Stimulated activated CD8-positive, alpha-beta memory T cell treated with anti-CD3 and anti-CD28 coated beads, Interleukin-2, amount 100 ng/mL, for 1 hour (primary cell): ENCODE measurements at places on chromosomes 4 and X.

- no peak for DNase-seq
These were observed 145.7 kb downstream of the AMMECR1 start for GRCh38 chrX:110172215-110172614.

DNA sequence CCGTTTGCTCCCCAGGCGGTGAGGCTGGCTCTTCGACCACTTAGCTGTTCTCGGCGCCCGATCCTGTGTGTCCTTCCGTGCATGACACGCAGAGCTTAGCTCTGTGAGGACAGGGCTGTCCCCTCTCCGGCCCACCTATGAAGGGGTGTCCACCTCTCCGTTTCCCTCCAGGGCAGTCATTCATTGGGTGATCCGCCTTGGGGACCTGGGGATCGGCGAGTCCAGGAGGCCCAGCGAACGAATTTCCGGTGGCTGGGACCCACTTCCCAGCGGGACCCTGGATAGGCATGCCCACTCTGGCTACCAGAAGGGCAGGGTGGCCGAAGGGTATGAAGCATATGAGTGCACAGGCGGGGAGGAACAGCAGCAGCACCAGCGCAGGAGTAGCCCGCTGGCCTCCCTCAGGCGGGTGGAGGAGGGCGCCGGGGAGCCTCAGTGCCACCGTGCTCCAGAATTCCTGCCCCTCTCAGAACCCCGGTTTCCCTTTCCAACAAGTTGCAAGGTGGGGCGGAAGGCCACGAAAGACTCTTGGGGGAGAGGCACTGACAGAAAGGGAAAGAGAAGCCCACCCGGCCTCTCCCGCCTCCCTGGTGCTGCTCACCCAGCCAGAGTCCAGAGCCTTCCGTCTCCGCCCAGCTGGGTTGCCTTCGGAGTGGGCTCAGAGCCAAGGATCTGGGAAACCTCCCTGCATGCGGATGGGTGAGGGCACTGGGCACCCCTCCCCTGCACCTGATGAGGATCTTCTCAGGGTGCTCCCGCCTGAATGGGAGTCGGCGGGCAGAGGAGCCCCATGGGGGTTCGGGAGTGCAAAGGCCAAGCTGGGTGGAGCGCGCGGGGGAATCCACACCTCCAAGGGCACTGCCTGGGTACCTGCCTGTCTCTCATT, 8.6 kb downstream of the HMX1 start:
- no peak for DNase-seq

GRCh38 chr4:106708464-106708816, 327.7 kb downstream of the DKK2 start:
- DNase-seq = no peak

GRCh38 chrX:110082161-110082560, 79.2 kb downstream of the TMEM164 start:
- no peak for DNase-seq

- DNase-seq = no peak
These were observed 40.5 kb downstream of the LCORL start for GRCh38 chr4:17981063-17981462.

- no peak for DNase-seq
These were observed 568 bp downstream of the NIPAL1 start for GRCh38 chr4:48017108-48017571.

- DNase-seq = no peak
These were observed 65.0 kb downstream of the PHEX start for GRCh38 chrX:22097012-22097694.

- no peak for DNase-seq
These were observed 101.5 kb downstream of the AKAP4 start for GRCh38 chrX:50099331-50099730.

DNA sequence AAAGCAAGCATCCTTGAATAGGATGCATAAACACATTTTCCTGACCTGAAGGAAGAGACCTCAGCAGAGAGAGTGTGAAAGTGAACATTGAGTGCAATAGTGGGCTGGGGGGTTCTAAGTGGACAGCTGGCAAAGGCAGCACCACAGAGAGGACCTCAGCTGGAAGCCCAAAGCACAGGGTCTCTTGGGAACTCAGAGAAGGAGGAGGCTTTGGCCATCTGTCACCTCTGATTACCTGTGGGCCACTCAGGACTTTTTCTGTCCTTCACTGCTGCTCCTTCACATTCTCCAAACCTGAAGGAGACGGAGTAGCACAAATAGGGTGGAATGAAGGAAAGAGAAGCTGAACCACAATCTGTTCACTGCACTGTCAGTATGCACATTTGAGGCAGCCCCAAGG, 37.9 kb upstream of the FAT4 start:
- DNase-seq = no peak
